ENCODE measurements at places on chromosomes 7 and 10.

DNA sequence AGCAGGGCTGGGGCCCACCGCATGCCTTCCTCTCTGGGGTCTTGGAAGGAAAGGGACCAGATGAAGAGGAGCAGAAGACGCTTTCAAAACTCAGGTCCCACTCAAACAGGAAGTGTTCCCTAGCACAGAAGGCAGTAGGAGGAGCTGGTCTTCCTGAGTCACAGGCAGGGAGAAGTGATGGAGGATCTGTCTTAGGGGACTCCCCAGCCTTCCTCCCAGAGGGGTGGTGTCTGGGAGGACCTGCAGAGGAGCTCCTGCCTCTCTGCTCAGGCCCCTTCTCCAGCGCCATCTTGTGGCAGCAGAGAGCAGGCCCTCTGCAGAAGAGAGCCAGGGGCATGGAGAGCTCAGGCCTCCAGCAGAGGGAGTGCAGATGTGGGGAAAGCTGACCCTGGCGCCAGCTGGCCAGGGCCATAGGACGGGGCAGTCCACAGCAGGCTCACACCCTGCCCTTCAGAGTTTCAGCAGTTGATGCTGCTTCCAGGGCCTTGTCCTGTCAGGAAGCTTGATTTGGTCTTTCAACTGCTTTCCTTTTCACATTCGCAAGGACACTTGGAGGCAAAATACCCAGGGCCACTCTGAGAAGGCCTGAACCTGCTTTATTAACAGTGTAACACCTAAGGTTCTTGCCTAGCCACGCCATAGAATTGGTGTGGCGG, 62.2 kb upstream of the TARP start:
- peak; percentile 98 for DNase-seq

- no peak for DNase-seq
Observed at GRCh38 chr7:924541-925231, 29.8 kb downstream of the ADAP1 start.

GRCh38 chr10:79061441-79062315, 7.1 kb upstream of the ZMIZ1 start:
- no peak for DNase-seq

GRCh38 chr7:25594728-25595127, 366.4 kb upstream of the NPVF start:
- no peak for DNase-seq

- DNase-seq: no peak
Observed at GRCh38 chr10:27658788-27659187, 86.8 kb downstream of the MKX start.

DNA sequence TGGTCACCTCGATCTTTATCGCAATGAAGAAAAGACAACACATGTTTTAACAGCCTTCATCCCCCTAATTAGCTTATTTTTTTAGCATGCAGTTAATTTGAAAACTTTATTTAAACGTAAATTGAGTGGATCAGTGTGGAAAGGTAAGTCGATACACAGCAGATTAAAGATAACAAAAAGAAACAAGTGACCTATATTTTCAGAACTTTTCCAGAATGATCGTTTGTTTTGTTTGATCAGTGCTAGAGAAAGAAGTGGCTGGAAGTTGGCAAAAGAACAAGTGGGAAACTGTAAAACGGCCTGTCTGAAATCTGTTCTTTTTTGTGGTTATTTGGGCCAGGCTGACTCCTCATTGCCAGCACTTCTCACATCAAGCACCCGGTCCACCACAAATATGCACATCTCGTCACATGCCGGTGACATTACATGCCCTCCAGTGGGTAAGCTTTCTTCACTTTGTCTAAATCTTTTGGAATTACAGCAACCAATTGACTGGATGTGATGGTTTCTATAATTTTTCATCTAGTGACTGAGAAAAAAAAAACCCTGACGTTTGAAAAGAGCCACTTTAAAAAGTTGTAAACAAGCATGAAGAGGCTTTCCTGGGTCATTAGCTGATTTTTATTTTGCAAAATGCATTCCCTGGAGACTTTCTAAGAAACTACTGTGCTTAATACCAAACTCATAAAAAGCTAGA, 33.2 kb downstream of the C7orf33 start:
- DNase-seq: no peak

GRCh38 chr10:84308021-84308420, 20.4 kb upstream of the CCSER2 start:
- DNase-seq: peak; percentile 27

DNA sequence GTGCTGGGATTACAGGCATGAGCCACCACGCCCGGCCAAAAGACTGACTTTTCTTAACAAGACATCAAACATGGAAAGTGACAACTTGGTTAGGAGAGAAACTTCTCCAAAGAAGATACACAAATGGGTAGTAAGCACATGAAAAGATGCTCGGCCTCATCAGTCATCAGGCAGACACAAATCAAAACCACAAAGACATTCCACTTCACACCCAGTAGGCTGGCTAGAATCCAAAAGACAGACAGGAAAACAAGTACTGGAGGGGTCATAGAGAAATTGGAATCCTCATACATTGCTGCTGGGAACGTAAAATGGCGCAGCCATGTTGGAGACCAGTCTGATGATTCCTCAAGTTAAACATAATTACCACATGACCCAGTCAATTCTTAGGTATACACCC, 16.4 kb downstream of the SEPHS1 start:
- DNase-seq: peak; percentile 12

DNA sequence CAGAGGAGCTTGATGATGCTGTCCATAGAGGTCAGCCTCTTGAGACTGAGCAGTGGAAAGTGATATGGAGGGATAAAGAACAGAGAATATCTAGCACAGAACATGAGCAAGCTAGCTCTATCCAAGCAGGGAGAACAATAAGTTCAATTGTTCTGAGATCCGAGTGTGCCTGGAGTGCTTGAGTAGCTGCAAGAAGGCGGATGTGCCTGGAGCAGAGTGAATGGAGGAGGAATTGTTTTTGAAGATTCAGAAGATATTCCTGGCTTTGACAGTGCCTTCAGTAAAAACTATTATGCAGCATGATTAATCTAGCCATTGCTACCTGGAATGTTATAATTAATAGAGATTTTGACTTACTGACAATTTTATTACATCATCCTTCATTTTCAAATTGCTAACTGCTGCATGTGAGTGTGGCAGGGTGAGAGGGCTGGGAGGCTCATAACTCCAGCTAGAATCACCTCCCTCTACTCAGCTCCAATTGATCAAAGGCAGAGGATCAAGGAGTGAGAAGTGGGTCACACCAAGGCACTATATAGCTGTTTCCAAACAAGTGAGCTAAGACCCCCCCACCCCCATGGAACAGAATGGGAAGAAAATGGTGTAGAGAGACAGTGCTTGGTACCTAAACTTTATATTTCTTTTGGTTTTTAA, 302.8 kb downstream of the ADRA2A start:
- no peak for DNase-seq

- DNase-seq: no peak
Observed at GRCh38 chr10:87799860-87800259, 18.2 kb downstream of the ATAD1 start.

DNA sequence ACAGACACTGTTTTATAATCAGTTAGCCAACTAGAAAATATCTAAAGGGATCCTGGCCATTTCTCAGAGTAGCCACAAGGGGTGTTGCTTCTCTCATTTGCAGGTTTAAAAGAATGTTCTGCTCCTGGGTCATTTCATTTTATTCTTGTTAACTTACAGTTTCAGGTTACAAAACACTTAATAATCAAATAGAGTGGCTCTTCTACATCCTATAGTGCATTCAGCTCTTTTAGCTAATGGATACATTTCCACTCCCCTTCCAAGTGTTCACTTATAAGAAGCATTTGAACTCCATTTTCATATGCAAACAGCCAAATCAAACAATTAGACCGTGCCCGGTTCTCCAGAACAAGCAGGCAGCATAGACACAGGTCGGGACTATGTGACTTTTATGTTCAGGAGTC, 117.5 kb downstream of the TRIL start:
- peak; percentile 47 for DNase-seq

GRCh38 chr10:123027861-123028260, 19.1 kb downstream of the ACADSB start:
- DNase-seq: no peak

- no peak for DNase-seq
Observed at GRCh38 chr7:4006687-4007086, 675.4 kb upstream of the FOXK1 start.

GRCh38 chr7:36840904-36841303, 116.6 kb upstream of the AOAH start:
- no peak for DNase-seq

DNA sequence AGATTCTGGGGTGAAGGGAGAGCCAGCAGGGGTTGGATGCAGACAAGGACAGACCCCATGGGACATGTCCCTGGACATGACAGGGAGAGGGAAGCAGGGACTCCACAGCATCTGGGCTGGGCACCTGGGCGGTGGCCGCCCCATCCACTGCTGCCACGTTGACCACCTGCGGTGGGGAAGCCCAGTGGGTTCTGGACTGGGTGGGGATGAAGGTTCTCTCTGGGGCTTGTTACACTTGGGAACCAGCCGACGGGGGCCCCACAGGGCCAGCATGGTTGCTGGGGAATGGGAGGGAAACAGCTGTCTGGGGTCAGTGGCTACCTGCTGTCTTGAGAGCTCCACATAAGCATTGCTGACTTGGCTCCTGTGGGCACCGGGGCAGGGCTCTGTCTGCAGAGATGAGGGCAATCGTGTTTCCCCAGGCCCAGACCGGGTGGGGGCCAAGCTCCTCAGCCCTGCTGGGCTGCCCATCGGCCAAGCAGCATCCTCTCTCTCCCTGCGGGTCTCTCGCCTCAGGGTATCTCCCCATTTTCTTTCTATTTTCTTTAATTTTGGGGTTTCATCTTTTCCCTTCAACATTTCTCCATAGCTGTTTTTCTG, 443.6 kb upstream of the PFKP start:
- DNase-seq: no peak

DNA sequence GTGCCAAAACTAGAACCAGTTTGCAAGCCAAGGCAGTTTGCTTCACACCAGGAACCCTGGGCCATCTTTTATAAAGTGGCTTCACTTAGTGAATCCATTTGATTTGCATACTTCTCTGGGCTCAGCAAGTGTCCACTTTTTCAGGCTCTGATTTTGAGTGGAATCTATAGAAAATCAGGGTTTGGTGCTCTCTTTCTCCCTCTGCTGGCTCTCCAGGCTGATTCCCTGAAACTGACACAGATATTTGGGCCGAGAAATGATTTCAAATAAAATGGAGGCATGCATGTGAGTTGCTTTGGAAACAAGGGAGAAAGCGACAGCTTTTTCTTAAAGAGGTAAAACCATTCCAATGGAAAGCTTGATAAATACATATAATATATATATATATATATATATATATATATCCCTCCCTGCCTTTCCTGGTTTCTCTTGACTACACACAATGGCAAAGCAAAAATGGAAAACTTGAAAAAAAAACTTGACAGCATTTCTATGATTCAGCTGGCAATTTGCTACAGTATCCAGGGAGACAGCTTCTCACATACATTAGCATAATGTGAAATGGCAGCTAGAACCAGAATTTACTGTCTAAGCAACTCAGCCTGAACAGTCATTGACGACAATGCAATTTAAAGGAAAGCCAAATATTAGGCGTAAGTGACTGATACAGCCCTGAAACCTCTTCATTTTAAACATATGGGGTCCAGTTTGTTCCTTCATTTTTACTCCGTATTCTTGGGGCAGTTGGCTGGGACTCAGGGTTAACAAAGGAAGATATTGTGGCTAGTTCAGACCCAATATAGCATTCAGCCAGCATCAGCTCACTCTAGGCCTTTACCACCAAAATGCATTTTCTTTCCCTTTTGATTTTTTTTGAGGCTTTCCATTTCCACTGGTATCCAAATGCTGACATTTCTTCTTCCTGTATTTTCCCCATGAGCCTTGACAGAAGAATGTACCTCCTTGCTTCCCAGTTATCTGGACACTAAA, 188.5 kb downstream of the TMEM178B start:
- peak; percentile 28 for DNase-seq

GRCh38 chr10:128814782-128815181, 652.3 kb upstream of the MGMT start:
- no peak for DNase-seq

GRCh38 chr7:26369593-26369992, 77.9 kb downstream of the SNX10 start:
- DNase-seq: peak; percentile 81

DNA sequence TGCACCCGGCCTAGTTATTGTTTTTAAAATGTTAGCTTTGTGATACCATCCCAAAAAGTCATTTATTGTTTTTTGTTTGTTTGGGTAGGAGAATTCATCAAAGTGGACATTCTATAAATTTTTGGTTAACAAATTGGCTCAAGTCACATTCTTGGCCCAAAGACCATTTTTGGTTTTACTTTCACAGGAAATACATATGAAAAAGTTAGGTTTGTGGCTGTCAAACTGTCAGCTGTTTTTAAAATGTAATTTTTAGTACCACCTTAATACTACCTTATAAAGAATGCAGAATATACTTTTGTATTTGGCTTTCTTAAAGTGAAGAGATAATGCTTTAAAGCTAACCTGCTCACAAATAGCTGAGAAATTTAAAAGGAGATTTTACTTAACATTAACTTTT, 25.1 kb downstream of the TMEM168 start:
- DNase-seq: no peak

GRCh38 chr7:55594414-55594813, 22.1 kb upstream of the VOPP1 start:
- no peak for DNase-seq

DNA sequence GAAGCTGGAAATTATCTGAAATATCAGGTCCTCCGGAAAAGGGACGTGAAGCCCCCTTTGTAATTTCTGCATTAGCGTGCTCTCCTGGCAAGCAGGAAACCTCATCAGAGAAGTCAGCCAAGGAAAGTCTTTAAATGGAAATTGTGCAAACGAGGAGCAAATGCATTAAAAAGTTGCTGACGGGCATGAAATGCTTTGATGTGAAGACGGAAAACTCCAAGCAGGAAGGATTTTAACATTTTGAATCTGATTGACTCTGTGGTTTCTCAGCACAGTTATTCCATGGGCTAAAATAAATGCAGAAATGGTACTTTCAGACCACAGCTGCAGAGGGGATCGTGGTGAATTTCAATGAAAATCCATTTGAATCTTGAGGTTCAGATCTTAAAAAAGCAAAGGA, 167.8 kb downstream of the AHR start:
- DNase-seq: no peak

- peak; percentile 26 for DNase-seq
Observed at GRCh38 chr7:3404501-3404900, 103.4 kb downstream of the SDK1 start.

DNA sequence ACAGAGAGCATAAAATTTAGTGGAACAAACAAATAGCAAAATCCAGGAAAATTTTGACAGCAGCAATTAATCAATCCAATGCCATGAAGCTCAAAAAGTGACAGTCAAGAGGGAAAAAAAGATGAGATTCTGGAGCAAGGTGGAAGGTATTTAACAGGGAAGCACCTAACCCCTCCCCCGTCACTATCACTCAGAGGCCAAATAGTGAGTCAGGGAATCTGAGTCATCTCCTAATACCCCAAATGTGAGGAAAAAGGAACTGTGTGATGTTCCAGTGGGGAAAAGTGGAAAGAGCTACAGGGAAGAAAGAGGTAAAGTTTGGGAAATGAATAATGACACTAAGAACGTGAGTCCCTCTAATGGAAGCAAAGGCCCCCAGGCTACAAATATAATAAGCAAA, 113.2 kb upstream of the PHF14 start:
- DNase-seq: peak; percentile 8

- no peak for DNase-seq
Observed at GRCh38 chr7:98617960-98618418, 904 bp downstream of the NPTX2 start.
